ENCODE measurements at places on chromosomes 6 and 20.

- no peak for DNase-seq
These were observed 189.0 kb upstream of the SOX4 start for GRCh38 chr6:21404577-21404976.

DNA sequence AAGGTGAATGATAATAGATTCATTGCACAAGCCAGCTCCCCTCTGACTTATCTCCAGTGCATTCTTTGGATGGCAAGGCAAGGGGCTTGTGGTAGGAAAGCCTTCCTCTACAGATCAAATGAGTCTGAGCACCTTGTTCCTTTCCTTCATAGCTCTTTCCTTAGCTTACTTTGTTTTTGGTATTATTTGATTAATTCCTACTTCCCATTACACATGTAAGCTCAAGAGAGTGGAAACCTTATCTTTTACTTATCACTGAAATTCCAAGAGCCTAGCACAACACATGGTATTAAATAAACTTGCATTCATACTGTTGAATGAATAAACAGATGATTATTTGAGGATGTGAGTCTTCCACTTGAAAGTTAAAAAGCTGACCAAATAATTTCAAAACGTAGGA lies 41.7 kb downstream of the FRK start:
- no peak for DNase-seq

- DNase-seq, result no peak
These were observed 790.6 kb downstream of the MAFB start for GRCh38 chr20:39898467-39898852.

DNA sequence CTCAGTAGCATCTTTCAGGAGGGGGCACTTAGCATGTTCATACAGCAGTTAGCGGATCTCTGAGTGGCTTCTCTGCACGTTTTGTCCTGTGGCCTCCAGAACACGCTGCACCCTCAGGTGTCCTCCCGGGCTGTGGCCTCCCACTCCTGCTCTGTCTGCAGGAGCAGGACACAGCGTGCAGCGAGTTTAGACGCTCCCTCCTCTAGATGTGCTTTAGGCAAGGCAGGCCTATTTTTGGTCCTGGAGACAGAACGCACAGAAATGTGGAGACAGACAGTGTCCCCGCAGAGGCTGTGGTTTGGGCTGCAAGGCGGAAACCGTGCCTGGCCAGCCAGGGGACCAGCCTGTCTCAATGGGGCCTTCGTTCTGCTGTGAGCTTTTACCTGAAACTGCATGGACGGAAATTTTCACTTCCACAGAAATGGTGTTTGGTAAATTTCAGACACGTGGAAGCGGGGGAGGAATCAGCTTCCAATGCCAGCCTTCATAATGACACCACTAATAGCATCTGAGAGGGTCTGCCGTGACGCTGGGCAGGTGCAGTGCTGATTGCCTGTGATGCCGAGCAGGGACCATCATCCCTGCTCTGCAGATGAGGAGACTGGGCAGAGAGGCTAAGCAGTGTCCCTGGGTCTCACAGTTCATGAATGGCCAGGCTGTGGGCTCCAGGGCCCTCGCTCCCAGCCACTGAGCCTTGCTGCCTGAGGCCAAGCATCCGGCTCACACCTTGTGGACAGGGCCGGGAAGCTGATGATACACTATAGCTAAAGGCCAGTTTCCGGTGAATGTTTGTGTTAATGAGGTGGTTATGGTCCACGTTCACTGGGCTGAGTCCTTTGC lies 120.9 kb downstream of the SYCP2 start:
- no peak for DNase-seq

DNA sequence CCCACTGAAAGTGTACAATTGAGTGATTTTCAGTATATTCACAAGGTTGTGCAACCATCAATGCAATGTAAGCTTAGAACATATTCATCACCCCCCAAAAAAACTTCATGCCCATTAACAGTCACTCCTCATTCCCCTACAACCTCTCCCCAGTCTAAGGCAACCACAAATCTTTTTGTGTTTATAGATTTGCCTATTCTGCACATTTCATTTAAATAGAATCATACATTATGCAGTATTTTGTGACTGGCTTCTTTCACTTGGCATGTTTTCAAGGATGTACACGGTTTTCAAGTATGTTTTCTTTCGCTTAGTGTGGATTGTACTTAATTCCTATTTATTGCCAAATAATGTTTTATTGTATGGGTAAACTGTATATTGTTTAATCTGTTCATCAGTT lies 329.3 kb upstream of the RNF24 start:
- no peak for DNase-seq

- no peak for DNase-seq
These were observed 51.5 kb upstream of the EPB41L1 start for GRCh38 chr20:36102809-36103596.

- DNase-seq, result no peak
These were observed 473.7 kb upstream of the JARID2 start for GRCh38 chr6:14772188-14772587.

GRCh38 chr6:279341-280029 lies 12.8 kb upstream of the DUSP22 start:
- DNase-seq, result no peak

DNA sequence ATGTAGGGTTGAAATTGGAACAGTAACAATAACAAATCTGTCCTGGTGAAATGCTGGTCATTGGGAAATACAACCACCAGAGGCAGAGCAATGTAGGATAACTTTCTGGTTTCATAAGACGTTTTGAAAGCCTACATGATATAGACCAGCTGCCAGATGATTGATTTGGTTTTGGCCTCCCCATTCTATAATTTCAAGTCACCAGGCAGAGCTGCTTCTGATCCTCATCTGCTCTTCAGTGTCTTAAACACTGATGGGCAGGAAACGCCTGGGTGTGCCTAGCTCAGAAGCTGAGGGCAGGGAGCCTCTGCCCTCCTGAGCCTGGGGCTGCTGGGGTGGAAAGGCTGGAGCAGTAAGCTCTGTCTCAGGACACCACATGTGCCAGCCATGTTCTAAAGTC lies 24.5 kb downstream of the DHX35 start:
- peak; percentile 24 for DNase-seq

- no peak for DNase-seq
These were observed 103.4 kb upstream of the CDYL start for GRCh38 chr6:4672772-4673171.

GRCh38 chr6:165098165-165098564 lies 211.2 kb downstream of the C6orf118 start:
- no peak for DNase-seq

DNA sequence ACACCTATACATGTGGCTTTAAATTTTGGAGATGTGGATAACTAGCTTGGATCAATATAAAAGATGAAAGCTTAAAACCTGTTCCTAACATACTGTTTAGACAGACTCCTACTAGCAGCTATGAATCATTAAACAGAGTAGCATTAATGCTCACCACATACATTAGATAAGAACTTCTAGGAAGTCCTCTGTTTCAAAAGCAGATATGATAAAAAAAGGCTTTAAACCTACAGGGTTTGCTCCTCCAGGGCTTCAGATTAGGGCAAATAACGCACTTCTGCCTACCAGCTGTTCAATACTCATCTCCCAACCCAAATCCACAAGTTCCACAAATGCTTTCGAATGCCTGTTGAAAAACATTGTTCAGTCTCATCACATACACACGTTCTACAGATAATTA lies 1.5 kb downstream of the REPS1 start:
- DNase-seq, result no peak

GRCh38 chr6:186340-186965 lies 105.8 kb upstream of the DUSP22 start:
- no peak for DNase-seq

DNA sequence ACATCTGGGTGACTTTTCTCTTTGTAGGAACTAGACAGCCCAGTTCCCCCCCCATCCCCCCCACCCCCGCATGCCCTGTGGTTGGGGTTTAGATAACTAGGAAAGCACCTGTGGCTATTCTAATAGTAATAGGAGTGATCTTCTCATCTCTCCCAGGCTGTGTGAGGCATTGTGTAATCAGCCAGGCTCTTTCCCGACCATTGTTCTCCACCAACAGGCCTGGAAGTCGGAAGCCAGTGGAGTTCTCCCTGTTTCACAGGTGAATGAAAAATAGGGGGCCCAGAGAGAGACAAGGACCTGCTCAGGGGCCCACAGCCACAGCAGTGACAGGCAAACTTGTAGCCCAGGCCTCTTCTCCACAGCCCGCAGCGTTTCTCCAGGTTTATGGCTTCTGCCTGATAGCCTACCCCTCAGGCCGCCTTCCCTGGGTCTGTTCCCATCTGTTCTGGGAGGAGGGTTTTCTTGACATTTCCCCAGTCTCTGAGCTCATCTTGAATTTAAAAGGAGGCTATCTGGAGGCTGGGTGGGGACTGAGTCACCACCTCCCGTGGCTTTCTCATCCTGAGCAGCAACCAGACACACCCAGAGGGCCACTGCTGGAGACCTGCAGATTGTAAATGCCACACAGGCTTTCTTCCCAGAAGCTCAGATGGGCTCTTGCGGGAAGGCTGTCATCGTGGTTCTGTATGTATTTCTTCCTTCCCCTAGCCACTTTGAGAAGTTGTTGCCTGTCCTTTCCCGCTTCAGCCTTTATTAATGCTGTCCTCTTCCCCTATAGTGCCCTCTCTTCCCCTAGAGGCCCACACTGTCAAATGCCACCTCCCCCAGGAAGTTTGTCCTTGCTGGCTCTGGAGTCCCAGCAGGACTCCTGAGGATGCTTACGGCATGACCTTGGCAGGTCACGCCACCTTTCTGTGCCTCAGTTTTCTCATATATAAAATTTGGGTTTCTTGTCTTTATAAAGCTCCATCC lies 75.9 kb upstream of the MYL9 start:
- peak; percentile 23 for DNase-seq

GRCh38 chr20:48668451-48668946 lies 159.3 kb downstream of the PREX1 start:
- no peak for DNase-seq

GRCh38 chr6:130615816-130616215 lies 211.4 kb upstream of the SMLR1 start:
- no peak for DNase-seq

DNA sequence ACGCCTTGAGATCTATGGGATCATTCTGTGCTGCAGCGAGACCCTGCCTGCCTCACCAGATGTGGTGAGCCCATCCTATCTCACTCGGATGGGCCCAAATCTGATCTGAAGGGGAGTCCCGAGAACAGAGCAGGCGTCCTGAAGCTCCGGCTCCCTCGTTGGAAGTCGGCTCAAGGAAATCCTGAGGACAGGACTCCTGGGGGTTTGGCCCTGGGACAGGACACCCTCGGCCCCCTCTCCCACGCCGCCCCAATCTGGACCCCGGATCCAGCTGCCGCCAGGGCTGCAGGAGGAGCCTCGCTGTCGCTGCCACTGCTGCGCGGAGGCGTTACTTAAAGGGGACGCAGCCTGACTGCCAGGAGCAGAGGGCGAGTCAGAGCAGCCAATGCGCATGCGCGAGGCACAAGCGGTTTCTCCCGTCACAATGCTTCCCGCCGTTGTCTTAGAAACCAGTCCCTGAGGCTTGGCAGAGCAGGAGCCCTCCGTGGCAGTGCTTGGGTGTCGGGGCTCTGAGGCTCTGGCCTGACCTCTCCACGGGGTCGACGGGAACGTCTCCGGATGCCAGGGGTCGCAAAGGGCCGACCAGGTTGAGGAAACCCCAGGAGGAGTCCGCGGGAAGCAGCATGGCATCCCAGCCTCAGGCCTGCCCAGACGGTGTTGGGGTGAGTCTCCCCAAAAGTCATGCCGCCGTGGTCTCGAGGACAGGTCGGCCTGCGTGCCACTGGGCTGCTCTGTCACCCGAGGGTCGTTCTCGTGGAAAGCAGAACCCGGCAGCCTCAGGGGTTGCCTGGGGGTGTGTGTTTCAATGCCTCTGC lies 1567.8 kb upstream of the DEFB115 start:
- no peak for DNase-seq

GRCh38 chr6:128233531-128233930 lies 286.9 kb downstream of the PTPRK start:
- DNase-seq, result no peak

DNA sequence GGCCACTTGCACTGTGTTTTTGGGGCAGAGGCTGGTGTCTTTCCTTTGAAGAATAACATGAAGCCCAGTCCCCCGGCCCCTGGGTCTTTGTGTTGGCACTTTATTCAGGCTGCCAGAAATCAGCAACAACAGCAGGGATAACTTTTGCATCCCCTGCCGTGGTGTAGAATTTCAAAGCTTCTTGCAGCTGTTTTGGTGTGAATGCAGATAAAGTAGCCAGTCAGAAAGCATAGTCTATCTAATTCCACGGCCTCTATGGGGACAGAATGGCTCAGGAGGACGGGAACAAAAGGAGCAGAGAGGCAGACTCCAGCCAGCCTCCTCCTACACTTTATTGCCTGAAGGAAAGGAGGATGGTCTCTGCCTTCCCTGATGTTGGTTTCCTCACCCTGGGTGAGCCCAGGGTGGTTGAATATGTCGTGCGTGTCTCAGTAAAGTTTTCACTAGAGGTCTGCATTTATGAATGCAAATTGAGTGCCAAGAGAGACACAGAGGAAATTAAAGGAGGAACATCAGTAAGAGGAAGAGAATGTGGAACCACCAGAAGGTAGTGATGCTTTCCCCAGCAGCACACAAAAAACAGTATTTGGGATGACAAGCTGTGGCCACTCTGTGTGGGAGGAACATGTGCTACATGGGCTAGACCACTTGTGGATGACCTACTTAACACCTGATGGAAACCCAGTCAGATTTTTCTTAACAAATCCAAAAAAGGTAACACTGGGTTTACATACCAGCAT lies 125.9 kb upstream of the TRAF3IP2 start:
- DNase-seq, result no peak

GRCh38 chr6:131183427-131184095 lies 48.3 kb downstream of the AKAP7 start:
- DNase-seq, result no peak

DNA sequence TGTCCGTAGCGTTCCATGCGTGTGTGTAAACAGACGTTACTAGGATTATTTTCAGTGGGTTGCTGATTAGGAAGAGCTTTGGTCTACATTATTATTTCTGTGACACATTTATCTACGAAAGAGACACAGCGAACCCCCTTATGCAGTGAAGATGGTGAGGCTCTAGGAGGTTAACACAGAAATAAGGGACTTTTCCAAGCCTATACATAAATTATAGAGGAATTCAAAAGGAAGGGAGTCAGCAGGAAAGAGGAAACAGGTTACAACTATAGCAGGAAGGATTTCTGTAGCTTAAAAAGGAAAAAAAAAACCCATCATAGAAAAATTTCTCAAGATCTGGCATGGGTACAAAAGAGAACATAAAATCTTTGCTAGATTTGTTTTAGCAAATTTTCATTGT lies 12.9 kb upstream of the RPS6KA2 start:
- no peak for DNase-seq

GRCh38 chr6:157751547-157752200 lies 71.4 kb upstream of the SNX9 start:
- DNase-seq, result no peak

Measured in MM.1S (cell line).